ENCODE measurements at places on chromosomes 11 and 22.

- DNase-seq, result no peak
Observed at GRCh38 chr11:42972741-42973140, 339.1 kb upstream of the API5 start.

DNA sequence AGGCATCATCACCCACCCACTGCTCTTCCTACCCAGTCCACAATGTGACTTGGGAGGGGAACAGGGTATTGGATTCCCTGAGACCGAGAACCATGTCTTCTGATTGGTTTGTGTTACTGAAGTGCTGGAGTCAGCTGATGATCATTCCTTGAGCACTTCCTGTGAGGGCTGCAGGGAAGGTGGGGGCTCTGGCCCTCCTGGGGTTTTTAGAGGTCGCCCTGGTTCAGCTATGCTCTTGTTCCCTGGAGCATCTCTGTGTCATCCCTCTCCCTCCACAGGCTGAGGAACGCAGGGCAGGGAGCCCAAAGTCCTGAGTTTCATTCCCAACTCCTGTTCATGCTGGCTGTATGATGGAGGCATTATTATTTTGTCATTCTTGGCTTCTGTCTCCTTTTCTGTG lies 6.7 kb downstream of the ZC3H7B start:
- DNase-seq, result no peak

DNA sequence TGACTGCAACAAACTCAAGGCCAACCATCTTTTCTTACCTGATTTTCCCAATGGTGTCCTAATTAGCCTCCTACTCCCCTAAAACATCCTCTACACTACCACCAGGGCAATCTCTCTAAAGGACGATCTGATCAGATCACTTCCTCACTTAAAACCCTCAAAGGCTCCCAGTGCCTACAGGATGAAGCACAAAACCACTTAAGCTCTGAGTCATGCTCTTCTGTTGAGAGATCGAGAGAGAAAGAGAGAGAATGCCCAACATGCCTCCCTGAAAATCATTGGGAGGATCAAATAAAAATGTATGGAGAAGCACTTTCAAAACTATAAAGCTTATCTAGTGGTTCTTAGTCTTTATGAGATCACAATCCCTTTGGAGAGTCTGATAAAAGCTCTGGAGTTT lies 171.1 kb downstream of the CADM1 start:
- DNase-seq, result no peak

DNA sequence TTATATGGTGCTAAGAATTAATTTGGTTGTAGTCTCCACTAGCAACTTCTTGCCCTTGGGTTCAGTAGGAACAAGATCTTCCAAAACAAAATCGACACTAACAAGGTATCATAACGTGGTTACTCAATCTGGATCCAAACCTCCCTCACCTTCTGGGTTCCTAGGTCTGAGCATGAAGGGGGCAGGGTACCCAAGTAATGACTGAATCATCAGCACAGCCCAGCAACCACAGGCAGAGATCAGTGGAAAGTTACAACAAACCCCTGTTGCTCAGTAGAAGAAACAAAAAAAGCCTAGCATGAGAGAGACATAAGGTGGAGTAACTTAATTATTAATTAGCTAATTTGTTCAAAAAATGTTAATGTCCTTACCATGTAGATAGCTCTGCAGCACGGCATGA lies 221.4 kb downstream of the BLID start:
- DNase-seq, result no peak

DNA sequence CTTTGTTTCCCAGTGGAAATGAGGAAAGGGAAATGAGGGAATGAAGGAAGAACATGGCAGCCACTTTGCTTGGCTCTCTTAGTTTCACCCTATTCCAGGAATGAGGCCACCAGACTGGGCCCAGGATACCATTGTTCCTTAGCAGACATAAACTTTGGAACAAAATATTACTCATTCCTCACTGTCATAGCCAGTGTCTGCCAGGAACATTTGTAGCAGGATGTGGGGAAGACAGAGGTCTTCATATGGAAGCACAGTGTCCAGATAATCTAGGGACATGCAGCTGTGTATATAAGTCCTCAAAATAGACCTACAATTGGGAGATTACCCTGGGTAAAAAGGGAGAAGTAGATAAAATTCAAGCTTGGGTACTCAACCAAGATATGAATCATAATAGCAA lies 15.2 kb upstream of the FUT4 start:
- DNase-seq, result no peak

DNA sequence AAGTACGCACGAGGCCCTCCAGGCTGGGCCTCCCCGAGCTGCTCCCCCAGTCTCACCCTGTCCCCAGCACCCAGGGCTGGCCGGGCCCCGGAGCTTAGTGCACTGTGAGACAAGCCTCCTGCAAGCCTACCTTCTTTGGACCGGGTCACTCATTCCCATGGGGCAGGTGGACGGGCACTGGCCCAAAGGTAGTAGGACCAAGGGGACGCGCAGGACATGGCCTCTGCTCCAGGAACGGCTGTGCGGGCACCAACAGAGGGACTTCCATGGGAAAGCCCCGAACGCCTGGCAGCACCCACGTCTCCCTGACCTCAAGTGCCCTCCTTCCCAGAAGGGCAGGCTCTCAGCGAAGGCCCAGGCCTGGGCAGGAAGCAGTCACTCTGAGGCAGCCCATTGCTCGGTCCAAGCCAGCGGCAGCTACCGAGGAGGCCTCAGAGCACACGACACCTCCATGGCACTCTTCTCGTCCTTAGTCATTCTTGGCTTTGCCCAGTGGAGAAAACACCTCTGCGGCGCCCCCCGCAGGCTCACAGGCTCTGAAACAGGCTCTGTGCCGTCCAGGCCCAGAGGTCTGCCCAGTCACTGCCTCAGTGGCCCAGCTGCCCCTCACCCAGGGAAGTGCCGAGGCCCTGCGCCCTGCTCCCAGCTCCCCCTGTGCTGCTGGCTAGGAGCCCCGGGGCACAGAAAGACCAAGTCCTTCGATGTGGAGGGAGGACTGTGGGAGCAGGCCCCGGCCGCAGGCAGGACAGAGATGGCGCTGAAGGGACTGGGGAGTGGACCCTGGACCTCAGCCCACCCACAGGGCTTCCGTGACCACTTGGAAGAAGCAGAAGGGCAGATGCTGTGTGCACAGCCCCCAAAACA lies 3.8 kb downstream of the MOB2 start:
- no peak for DNase-seq

GRCh38 chr11:16797776-16798175 lies 59.3 kb downstream of the C11orf58 start:
- DNase-seq, result no peak

GRCh38 chr11:95699631-95700470 lies 89.7 kb downstream of the FAM76B start:
- no peak for DNase-seq

DNA sequence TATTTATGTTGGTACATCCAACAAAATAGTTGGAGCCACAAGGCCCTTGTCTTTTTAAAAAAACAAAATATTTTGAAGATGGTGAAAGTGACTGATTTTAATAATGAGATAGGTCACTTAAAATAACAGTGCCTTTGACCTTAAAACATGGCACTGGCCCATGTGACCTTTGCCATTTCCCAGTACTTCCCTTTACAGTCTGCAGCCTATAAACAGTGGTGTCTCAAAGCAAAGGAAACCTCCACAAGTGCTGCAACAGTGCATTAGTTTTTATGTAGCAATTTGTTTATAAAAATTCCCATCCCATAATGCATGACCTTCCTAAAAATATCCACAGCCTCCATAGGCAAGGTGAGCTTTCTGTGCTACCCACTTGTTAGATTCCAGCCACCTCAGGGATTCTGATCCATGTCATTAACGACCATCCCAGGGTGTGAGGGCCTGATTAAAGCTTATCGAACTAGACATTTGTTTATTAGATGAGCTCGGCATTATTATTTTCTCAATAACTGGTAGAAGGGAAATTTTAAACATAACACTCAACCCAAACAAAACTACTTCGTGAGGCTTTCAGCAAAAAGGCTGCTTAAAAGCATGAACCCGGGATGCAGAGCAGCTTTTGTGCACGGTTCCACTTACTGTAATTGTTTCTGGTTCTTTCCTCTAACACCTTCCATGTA lies 28.0 kb upstream of the CRKL start:
- DNase-seq, result no peak

All from activated naive CD4-positive, alpha-beta T cell treated with Interleukin-2 at 50 U/mL for 16 hours (primary cell).